ENCODE measurements at places on chromosomes 4 and X.

DNA sequence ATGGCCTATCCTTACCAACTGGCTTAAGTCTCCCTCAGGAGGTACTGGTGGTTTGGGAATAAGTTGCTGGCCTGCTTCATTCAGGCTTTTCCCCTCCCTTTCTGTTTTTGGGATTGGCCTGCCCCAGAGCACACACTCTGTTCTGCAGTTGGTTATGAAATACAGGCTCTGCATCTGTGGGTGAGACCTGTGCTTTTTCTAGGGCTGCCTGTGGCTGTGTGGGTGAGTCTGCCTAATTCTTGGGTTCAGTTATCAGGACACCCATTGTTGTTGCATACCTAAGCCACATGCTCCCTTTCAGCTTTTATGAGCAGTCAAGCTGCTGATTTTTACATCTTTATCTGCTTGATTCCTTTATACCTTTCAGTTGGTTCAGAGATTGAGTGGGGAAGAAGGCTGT lies 19.0 kb upstream of the CWH43 start:
- no peak for DNase-seq

DNA sequence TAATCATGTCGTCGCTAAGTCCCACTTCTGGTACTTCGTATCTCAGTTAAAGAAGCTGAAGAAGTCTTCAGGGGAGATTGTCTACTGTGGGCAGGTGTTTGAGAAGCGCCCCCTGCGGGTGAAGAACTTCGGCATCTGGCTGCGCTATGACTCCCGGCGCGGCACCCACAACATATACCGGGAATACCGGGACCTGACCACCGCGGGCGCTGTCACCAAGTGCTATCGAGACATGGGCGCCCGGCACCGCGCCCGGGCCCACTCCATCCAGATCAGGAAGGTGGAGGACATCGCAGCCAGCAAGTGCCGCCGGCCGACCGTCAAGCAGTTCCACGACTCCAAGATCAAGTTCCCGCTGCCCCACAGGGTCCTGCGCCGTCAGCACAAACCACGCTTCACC lies 11.3 kb downstream of the PNCK start:
- DNase-seq = peak; percentile 36

DNA sequence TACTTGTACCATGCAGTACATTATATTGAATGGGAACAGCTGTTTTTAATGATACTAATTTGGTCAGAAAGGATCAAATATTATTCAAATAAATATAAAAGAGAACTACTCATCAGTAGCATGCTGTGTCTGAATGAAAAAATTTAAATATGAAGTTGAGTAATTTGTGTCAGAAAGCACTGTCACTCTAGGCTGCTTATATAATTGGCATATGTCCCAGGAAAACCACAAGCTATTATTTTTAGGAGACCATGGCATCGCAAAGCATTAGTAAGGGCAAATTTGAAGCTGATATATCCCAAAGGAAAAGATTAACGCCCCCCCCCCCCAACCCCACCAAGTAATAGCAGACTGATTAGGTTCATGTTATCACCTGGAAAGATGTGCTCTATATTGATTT lies 388.5 kb upstream of the SPANXN4 start:
- no peak for DNase-seq

- DNase-seq = peak; percentile 28
Observed at GRCh38 chr4:185219551-185220344, 10.3 kb downstream of the SNX25 start.

DNA sequence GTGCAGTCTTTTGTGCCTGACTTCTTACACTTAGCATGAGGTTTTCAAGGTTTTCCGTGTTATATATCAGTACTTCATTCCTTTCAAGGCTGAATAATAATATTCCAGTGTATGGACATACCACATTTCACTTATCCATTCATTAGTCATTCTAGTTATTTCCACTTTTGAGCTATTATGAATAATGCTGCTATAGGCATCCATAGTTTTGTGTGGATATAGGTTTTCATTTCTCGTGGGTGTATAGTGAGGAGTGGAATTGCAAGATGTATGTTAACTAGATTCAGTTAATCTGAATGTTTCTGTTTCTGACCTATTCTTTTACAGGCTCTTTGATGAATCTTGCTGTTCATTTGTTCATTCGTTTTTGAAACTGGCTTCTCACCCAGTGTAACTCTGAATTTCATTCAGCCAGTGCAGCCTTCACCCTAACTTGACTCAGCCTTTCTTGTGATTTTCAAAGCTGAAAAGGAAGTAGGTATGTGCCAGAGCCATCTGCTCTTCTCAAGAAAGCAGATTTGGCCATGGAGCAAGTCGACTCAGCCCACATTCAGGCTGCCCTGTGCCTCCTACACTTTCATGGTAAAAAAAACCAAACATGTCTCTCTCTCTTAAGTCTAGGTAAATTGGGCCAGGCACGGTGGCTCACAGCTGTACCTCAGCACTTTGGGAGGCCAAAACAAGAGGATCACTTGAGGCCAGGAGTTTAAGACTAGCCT lies 56.3 kb upstream of the NOCT start:
- no peak for DNase-seq

DNA sequence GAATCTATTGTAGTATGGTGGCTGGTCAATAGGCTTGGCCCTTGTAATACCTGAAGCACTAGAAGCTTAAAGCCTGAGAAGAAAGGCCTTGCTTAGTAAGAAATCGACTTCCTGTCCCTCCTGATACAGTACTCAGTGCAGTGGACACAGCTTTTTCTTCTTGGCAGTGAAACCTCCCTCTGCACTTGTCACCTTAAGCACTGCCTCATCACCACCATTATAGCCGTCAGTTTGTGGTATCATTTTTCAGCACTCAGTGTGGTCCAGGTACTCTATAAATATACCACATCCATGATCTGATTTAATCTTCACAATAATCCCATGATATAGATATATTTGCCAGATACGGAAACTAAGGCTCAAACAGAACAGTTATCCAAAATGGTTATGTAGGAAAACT lies 75.2 kb downstream of the PALLD start:
- DNase-seq = no peak

DNA sequence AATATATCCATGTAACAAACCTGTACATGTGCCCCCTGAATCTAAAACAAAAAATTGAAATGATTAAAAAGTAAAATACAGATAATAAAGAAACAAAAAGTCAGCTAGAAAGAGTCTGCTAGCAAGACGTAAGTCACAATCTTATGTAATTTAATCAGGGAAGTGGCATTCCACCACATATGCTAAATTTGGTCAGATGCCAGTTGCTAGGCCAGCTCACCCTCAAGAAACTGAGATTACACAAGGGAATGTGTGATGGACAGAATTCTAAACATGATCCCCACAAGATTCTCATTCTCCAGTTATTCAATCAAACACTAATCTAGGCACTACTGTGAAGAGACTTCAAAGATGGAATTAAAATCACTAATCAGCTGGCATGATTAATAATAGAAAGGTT lies 689.3 kb downstream of the CENPC start:
- DNase-seq = peak; percentile 39

- DNase-seq = peak; percentile 89
Observed at GRCh38 chr4:53908661-53909078, 155.7 kb downstream of the CHIC2 start.

- peak; percentile 4 for DNase-seq
Observed at GRCh38 chr4:150799207-150799606, 215.9 kb downstream of the LRBA start.

GRCh38 chrX:39440799-39441284 lies 639.6 kb downstream of the MID1IP1 start:
- no peak for DNase-seq

- no peak for DNase-seq
Observed at GRCh38 chr4:153181700-153182099, 22.5 kb upstream of the TRIM2 start.

GRCh38 chr4:96035727-96036126 lies 195.8 kb downstream of the PDHA2 start:
- peak; percentile 13 for DNase-seq

DNA sequence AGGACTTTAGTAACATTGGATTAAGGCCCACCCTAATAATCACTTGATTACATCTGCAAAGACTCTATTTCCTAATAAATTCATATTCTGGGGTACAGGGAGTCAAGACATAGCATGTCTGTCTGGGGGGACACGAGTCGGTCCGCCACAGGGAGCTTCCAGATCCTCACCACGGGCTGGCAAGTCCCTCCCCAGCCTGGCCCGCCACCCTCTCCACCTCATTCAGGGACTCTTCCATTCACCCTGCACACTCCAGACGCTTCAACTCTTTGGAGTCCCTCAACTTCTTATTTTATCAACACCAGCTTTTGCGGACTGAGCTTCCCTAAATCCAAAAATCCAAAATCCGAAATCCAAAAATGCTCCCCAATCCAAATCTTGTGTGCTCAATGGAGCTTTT lies 71.2 kb downstream of the DCTD start:
- DNase-seq = no peak

GRCh38 chrX:104310657-104311254 lies 56.0 kb upstream of the ESX1 start:
- DNase-seq = no peak

DNA sequence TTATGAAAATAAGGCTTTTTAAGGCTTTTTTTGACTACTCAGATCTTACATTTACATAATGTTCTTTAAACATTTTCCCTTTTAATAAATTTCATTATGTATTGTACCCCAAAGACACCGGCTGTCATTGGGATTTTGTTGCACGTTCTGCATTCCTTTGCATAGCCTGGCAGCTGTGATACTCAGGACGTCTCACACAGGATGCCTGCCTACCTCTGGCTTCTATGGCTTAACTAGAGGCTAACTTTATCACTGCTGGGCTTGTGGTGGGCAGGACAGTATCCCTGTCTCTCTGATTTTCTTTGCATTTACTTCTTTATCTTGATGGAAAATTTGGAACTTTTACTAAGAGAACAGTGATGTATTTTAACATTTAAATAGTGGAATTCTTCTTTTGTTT lies 147.8 kb downstream of the BMPR1B start:
- DNase-seq = no peak

- DNase-seq = no peak
Observed at GRCh38 chr4:9384126-9384525, 21.2 kb downstream of the USP17L30 start.

GRCh38 chrX:11108253-11108941 lies 2.7 kb upstream of the HCCS start:
- DNase-seq = no peak

DNA sequence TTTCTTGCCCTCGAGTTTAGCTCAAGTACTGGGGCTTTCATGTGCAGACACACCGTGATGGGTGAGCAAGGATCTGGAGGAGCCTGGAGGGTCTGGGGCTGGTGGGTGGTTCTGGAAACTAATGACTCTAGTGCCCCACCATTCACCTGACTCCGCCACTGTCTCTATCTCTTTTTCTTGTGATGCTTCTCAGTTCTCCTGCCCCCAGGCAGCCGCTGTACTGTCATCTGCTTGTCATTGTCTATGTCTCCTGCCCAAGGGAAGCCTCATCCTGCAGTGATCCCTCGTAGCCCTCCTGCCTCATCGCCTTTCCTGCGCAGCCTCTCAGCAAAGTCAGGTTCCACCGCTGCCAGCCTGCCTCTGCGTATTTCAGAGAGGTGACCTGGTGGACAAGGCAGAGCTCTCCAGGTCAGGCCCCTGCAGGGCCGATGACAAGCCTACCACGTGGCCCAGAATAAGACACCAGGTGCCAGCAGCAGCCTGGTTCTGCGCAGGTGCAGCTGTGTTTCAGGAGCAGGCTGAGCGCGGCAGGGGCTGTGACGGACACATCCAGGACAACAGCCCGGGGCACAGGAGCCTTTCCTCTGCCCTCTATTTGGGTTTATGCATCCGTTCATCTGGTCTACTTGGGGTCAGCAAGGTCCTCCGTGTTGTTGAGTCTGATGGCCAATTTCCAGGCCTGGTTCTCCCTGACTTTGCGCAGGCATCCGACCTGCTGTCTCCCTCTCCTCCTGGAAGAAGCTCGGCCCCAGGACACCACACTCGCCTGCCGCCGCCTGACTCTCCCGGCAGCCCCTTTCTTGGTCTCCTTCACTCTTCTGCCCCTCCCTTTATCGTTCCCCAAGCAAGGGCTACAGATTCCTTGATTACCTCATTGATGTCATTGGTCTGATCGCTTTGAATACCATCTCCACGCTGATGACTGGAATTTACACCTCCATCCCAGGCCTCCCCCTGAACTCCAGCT lies 30.9 kb upstream of the CDKN2AIP start:
- DNase-seq = no peak

GRCh38 chr4:173547889-173548288 lies 17.9 kb upstream of the HAND2 start:
- peak; percentile 30 for DNase-seq

DNA sequence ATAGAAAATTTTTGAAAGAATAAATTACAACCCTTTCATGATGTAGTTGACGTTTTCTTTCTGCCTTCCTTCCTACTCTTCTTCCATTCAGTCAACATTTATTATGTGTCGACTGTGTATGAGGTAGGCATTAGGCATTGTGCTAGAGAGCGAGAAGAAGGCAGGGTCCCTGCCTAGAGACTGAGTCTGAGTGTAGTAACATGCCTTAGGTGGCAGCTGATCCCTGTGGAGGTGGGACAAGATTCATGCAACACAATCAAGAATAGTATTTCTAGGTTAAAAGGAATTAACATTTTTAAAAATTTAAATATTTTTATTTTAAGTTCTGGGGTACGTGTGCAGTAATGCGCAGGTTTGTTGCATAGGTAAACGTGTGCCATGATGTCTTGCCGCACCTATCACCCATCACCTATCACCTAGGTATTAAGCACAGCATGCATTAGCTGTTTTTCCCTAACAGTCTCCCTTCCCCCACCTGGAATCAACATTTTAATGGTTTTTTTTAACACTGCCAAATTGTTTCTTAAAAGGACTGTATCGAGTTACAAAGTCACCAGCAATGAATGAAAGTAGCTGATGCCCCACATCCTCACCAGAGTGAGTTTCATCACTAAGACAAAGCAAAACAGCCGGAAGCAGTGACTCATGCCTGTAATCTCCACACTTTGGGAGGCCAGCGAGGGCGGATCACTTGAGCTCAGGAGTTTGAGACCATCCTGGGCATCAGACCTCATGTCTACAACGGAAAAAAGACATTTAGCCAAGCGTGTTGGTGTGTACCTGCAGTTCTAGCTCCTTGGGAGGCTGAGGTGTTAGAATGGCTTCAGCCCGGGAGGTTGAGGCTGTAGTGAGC lies 84.0 kb downstream of the WWC2 start:
- DNase-seq = peak; percentile 94

DNA sequence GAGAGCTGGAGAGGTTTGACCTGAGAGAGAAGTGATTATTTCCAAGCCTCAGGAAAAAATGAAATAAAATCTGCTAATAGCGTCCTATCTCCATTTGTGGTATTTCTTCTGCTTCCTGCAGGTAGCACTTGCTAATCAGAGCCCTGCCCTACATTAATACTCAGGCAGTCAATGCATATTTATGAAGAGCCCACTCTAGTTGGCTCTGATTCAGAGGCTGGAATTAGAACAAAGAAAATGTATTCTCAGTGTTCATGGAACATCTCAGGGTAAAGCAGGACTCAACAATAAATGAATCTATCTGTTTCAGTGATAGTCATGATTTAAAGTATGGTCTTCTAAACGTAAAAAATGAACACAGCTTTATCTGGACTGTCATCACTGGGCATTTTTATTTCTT lies 1.4 kb upstream of the ATP8A1 start:
- DNase-seq = no peak

GRCh38 chr4:3716631-3717235 lies 49.5 kb upstream of the ADRA2C start:
- no peak for DNase-seq

- no peak for DNase-seq
Observed at GRCh38 chr4:128454881-128455280, 167.3 kb upstream of the PGRMC2 start.
